ENCODE measurements at places on chromosomes 16 and 17.

DNA sequence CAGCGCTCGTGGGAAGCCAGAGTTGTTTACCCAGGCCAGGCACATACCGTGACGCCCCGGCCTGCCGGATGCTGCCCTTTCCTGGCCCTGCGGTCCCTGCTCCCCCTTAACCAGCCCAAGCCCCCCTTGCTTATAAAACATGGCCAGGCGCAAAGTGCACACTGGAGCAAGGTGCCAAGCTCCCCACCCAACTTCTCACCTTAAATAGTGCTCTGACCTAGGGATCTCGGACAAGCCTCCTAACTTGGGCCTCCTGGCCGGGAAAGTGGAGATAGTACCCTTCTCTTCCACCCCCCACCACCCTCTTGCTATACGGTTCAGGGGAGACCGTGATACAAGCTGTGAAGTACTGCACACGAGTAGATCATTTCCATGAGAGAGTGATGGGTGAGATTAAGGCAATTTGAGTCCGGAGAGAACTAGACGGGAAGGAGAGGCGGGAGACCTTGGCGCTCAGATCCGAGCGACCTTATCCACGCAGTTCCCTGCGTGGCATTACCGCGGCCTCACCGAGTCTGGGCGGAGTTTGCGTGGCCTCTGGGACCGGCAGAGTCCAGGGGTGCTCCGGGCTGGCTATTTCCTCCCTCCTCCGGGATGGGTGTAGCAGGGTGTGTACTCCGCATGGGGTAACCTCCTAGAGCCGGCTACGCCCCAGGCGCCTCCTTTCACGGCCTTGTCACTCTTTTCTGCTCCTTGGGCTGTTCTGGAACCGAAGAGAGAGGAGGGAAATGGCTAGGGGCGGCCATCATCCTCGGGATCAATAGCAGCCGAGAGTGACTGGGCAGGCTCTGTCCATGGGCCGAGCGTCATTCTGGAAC, 4.4 kb upstream of the LHX1 start:
- no peak for DNase-seq

GRCh38 chr16:47721006-47721637, 260.0 kb downstream of the PHKB start:
- no peak for DNase-seq

- no peak for DNase-seq
Observed at GRCh38 chr17:4704991-4705390, 1.1 kb upstream of the PELP1 start.

- DNase-seq = no peak
Observed at GRCh38 chr17:74160656-74161502, 42.6 kb upstream of the RPL38 start.

DNA sequence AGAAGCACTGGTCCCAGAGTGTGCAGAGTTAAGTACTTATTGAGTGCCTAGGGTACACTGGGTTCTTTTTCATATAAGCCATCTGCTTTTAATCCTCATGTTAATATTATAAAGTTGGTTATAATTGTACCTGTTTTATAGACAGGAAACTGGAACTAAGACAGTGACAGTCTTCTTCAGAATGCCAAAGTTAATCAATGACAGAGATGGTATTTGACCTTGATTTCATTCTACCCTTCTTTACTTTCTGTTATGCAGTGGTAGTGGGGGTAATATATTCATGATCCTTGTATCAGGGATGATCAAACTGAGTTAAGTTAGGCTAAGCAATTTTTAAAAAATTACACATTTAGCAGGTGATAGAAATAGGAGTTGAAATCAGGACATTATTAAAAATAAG, 108.6 kb upstream of the GOT2 start:
- DNase-seq = no peak

DNA sequence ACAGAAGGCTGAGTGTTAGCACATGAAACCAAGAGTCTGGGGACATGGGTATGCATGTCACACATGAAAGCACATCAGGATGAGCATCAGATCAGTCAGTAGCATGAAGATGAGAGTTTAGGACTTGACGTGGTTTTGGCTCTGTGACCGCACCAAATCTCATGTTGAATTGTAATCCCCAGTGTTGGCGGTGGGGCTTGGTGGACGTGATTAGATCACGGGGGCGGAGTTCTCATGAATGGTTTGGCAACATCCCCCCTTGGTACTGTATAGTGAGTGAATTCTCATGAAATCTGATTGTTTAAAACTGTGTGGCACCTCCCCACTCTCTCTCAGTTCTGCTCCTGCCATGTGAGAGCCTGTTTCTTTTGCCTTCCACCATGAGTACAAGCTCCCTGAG, 46.4 kb downstream of the CNGB1 start:
- DNase-seq = no peak

GRCh38 chr17:40331743-40332641, 23.0 kb downstream of the RARA start:
- DNase-seq = no peak

- no peak for DNase-seq
Observed at GRCh38 chr17:43832168-43832975, 574 bp downstream of the MPP3 start.

DNA sequence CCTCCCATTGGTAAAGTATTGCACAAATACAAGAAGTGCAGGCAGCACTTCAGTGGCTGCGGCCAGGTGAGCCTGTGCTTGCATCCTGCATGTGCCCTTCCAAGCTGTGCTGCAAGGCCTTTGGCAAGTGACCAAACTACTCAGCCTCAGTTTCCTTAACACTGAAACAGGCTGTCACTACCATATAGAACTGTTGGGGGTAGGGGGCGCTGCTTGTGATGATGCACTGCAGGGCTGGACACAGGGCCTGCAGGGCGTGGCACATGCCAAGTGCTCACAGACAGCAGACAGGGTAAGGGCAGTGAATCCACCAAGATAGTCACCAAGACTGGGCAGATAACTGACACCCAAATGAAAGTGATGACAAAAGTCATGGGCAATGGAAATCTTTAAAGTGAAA, 65.6 kb upstream of the SREBF1 start:
- no peak for DNase-seq

- DNase-seq = no peak
Observed at GRCh38 chr17:2178798-2179501, 124.0 kb downstream of the HIC1 start.

- no peak for DNase-seq
Observed at GRCh38 chr17:20008242-20009051, 712 bp upstream of the SPECC1 start.

DNA sequence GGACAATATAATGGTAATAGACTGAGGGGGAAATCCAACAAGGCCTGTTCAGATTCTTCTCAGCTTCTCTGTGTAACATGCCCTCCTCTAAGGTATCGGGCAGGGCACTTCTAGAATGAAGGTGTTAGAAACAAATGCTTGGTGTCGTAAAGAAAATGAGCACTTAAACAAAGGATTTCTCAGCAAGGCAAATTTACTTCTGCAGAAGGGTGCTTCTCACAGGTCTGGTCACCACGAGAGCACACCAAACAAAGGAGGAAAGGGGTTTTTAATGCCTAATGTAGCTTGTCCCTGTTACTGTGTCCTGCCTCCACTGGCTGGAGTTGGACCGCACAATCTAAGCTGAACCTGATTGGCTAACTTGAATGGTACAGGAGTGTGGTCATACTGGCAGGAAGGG, 642.6 kb upstream of the CDH8 start:
- DNase-seq = no peak

GRCh38 chr16:68374246-68374805, 63.5 kb downstream of the PRMT7 start:
- no peak for DNase-seq

- DNase-seq = no peak
Observed at GRCh38 chr17:75707079-75707571, 14.1 kb upstream of the ITGB4 start.

DNA sequence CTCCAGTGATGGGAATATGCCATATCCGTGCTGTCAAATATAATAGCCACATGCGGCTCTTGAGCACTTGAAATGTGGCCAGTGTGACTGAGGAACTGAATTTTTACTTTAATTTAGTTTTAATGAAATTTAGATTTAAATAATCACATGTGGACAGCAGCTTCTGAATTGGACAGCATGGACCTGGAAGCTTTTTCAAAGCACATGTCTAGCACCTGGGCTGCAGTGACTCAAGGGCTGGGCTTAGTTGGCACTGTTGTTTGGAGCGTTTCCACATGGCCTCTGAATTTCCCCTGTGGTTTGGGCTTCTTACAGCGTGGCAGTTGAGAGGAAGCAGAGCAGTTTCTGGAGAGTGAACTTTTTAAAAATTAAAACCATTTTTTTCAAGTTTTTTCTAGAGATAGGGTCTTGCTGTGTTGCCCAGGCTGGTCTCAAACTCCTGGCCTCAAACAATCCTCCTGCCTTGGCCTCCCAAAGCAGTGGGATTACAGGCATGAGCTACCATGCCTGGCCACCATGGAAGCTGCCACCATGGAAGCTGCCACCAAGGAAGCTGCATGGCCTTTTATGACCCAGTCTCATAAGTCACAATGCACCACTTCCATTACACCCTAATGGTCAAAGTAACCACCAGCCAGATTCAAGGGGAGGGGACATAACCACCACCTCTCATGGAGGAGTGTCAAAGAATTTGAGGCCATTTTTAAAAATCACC, 6.7 kb upstream of the TOB1 start:
- peak; percentile 38 for DNase-seq

DNA sequence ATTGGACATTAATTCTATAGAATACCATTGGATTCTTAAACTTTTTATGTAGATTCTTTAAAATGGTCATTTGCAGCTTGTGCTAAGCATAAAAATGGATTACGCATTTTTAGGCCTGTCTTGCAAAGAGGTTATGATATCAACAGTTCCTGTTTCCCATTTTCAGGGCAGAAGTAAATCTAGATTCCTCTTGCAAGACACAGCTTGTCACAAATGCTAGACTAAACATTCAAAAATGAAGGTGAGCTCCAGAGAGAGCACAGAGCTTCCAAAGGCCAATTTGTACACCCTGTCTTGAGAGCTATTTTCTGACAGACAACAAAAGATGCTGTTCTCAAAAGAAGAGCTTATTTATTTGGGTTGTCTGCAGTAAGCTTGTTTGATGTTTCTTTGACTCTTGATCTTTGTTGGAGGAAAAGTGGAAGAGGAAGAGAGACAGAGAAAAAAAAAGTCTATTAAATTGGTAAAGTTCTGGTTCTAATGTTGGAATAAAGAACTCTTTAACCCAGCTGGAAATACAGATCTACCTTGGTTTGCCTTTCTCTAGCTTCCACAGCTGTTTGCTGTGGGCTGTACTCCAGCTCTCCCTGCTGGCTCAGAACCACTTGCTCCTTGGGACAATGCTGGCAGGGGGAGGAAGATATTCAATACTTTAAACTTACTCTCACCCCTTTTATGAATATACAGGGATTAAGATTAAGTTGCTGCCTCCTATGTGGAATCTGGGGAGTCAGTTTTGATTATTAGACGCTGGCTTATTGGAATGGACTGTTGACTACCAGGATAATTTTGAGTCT, 651.8 kb downstream of the CDH11 start:
- DNase-seq = no peak

DNA sequence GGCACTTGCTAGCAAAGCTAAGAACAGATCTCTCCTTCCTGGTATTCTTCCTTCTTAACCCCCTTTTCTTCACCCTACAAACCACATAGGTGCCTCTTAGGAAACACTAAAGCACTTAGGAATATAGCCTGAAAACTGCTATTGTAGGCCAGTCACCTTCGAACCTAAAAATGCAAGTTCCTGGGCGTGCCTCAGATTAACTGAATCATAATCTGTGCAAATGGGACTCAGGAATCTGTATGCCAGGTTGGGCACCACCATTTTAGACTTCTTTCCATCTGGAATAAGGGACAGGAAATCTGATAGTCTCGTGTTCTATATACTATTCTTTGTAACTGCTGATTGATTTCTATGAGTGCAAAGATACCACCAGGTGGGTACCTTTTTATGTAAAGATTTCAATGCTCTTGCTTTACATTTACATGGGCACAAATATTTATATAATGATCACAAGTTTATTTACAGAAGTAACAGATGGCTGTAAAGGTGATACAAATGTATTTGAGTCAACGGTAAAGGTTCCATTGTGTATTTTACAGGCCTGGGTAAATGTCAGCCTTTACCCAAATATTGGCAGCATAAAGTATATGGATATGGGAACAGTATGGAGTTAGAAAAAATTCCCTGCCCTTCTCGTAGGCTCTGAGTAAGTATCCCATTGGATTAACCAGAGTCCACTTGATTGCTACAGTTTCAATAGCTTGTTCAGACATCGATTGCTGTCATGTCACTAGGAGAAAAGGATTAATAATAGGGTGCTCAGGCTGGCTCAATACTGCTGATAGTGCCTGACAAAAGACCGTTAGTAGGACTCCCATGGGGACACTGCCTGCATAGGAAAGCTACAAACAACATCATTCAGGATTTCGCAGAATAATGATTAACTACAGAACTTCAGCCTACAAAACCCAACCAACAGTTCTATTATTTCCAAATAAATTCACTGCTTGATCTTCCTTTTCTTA, 124.7 kb downstream of the SNX11 start:
- DNase-seq = no peak

- DNase-seq = no peak
Observed at GRCh38 chr17:81401723-81402529, 6.7 kb downstream of the BAHCC1 start.

- DNase-seq = peak; percentile 35
Observed at GRCh38 chr17:38871247-38872015, 1.6 kb downstream of the LASP1 start.

- no peak for DNase-seq
Observed at GRCh38 chr16:53304334-53304733, 129.9 kb upstream of the RBL2 start.

DNA sequence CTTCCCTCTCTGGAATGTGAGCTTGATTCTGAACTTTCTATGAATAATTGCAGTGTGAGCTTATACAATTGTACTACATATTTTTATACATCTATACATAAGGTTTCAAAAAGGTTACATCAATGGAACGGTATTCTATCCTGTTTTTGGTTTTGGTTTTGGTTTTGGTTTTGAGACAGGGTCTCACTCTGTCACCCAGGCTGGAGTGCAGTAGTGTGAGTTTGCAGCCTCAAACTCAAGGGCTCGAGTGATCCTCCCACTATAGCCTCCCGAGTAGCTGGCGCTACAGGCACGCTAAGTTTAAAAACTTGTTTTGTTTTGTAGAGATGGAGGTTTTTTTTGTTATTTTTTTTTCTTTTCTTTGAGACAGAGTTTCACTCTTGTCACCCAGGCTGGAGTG, 1.1 kb downstream of the CTRB1 start:
- no peak for DNase-seq
